WTC11 (cell line): ENCODE measurements at places on chromosomes 4 and X.

GRCh38 chr4:141705048-141705746 lies 68.8 kb downstream of the IL15 start:
- DNase-seq: no peak

GRCh38 chrX:119235872-119236622 lies at the start of gene PGRMC1:
Gene PGRMC1 (plus strand): TSS chrX:119236285. CDS start chrX:119236364, 79 bp downstream.
- peak; percentile 77 for DNase-seq

- no peak for DNase-seq
Measured at GRCh38 chr4:70958681-70959080, 34.8 kb upstream of the DCK start.

GRCh38 chr4:41784191-41784979 lies 35.9 kb upstream of the PHOX2B start:
- no peak for DNase-seq

- DNase-seq: no peak
Measured at GRCh38 chr4:39710098-39710896, 12.4 kb downstream of the UBE2K start.

GRCh38 chrX:69153060-69153730 lies 12.1 kb downstream of the PJA1 start:
- peak; percentile 74 for DNase-seq

DNA sequence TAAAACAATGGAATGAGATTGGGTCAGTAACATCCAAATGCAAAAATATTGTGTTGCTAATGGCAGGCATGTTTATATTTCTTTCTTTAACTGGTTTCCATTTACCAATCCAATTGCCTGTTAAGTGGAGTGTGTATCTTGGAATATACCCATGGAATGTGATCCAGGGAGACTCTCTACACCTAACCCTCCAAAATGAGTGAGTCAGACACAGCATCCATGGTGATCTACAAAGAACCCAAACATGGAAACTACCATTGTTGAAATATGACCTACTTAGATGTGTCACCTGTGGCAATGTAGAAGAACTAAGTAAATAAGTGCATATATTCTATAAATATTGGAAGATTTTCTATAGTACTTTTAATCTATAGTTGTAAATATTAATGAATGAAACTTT lies 110.3 kb downstream of the AREG start:
- no peak for DNase-seq

GRCh38 chrX:72057849-72058248 lies 73.9 kb downstream of the RTL5 start:
- no peak for DNase-seq

DNA sequence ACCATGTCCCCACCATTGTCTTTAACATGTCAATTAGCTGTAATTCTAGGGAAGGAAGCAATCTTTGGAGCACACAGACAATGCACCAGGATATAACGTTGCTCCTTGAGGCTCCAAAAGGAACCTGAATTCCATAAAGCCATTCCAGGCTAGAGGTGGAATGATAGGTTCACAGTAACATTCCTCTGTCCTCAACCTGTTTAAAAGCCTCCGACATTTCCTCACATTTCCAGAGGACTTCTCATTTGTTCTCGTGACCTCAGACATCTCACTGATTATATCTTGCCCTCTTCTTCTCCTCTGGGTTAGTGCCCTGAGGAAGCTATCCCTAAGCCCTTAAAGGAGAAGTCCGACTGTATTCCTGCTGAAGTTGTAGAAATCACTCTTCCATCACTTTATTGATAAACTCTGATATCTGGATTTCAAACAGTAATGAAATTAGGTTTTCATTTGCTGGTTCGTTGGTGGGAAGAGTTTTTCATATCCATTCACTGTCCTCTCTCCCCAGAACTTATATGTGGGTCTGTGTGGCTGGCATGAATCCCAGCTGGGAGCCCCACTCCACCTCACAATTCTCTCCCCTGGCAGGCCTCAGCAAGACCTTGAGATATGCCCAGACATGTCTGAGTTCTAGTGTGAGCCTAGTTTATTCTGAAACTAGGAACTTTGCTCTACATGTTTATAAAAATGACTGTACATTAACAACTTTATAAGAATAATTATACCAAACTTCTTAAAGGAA lies 44.2 kb upstream of the PRSS12 start:
- DNase-seq: no peak

DNA sequence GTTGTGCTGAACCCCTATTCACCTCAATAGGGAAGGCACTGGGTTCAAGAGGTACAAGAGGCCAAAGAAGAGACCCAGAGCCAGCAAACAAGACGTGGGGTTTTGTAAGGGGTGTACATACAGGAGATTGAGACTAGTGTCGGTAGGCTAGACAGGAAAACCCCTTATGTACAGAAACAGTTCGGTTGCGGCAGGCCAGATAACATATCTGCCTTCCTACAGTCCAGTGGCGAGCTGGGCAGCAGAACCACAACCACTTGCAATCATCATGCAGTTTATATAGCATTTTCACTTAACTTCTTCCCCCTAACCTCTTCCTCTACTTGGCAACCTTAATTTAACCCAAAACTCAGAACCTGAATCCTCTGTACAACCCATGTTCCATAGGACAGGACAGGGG lies 422.2 kb downstream of the PDHA2 start:
- DNase-seq: no peak

DNA sequence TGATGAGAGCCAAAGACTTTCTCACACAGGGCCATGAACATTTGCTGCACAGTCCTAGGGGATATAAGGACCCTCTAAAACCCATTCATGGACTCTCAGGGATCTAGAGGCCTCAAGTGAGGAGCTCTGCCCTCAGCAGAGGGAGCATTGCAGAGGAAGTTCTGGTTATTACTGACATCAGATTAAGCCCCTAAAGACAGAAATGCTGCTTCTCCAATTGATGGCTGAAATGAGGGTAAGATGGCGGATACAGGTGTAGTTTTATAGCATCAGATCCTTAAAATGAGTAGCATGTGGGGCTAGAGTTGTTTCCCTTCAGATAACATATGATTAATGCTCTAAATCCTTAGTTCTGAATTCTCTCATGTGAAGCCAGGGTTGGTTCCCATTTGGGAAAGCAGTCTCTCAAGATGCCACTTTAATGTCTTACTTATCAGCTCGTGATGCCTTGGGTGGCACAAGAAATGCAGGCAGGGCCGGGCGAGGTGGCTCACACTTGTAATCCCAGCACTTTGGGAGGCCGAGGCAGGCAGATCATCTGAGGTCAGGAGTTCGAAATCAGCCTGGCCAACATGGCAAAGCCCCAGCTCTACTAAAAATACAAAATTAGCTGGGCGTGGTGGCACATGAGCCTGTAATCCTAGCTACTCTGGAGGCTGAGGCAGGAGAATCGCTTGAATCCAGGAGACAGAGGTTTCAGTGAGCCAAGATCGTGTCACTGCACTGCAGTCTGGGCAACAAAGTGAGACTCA lies 7.9 kb downstream of the RHOH start:
- no peak for DNase-seq

DNA sequence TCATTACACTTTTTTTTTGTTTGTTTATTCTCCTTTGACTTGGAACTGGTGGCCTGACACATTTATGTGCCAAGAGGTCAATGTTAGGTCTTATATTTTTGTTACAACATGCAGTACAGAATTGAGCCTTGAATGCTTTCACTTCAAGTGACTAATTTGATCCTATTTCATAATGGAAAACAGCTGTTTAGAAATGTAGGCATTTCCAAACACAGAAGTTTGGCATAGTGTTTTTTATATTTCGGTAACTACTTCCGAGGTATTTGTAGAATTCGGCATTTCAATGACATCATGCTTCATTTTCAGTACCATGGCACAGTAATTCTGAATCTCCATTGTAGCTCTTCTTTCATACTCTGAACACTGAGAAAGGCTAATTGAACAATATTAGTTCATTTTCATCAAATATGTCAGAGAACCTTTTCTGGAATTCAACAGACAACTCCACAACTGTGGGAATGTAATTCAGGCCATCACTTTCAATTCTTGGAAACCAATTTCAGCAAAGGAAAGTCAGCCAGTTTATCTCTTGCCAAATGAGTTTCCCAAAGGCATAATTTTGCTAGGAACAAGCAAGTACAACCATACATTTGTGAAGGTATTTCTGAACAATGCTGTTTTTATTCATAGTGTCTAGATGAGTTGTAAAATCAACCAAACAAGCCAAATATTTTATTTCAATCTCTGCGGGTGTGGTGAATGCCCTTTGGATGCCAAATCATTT lies 11.4 kb downstream of the FAM120C start:
- DNase-seq: no peak

DNA sequence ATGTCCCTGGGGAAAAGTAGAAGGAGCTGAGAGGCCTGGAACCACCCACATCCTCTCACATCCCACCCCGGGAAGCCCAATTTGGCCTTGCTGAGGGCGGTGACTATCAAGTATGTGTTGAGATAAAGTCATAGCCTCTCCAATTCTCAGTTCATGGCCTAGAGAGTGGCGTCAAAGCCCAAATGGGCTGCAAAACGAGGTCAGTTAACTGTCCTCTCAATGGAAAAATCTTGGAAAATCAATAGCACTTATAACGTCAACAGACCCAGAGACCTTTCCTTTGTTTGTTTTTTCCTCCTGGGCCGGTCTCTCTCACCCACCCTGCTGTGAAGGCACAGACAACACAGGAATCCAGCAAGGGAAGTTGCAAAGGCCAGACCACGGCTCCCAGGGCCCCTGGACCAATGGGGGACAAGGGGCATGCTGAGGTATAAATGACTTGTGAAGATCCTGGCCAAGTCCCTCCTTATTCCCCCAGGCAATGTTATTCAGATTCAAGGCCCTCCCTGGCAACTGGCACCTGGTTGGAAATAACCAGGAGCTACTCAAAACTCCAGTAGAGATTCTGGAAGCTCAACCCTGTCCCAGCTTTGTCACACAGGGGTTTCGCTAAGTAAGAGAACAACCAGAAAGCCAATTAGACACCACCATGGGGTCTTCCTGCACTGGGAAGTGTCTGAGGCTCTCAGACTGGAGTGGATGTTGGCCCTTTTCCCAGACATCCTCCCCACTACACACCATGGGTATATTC lies 38.6 kb downstream of the TSC22D3 start:
- peak; percentile 32 for DNase-seq

DNA sequence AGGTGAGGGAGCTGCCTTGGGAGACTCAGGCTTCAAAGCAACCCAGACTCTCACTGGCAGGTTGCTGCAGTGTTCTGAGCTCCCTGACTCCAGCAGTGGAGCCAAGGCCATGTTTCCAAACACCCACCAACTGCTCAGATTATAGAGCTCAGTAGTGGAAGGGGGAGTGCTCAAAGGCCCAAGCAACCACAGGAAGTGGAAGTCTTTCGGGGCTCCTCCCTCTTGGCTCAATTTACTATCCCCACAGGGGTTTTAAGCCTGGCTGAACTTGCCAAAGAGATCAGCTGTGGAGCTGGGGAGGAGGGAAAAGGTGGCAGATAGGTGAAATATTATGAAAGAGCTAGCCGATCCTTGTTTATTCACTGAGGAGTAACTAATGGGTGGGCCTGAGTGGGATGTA lies 82.5 kb downstream of the HPRT1 start:
- no peak for DNase-seq

- no peak for DNase-seq
Measured at GRCh38 chr4:82614838-82615449, 53.2 kb upstream of the TMEM150C start.

DNA sequence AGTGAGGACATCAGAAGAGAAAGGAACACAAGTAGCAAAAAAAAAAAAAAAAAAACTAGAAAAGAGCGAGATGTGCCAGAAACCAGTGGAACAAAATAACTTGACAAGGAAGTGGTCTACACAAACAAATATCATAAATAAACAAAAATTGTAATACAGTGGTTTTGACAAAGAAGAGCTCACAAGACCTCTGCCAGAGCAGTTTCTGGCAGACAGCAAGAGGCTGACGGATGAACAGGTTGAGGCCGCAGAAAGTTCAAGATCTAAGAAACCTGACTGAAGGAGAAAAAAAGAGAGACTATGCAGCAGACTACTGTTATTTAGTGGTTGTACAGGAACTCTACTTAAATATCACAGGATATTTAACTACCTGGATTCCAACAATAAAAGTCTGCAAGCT lies 66.2 kb downstream of the MAB21L2 start:
- DNase-seq: no peak

GRCh38 chrX:18286322-18286831 lies 65.7 kb upstream of the BEND2 start:
- no peak for DNase-seq

DNA sequence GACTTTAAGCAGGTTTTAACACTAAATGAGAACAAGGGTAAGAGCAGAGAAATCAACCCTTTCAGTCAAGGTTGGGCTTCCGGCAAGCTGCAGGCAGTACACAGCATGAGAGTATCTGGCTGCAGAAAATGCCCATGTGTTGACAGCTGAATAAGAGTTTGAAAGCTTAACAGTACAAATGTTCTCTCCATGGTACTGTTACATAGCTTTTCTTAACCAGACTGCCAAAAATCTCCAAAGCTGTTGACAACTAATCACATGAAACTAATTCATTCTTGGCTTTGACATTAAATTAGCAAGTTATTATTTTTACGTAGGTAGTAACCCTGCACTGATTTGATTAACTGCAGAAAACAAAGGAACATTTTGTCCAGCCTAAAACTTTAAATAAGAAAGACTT lies 153.5 kb downstream of the SLC10A7 start:
- DNase-seq: no peak

GRCh38 chr4:113474017-113474416 lies 287.5 kb downstream of the CAMK2D start:
- no peak for DNase-seq

DNA sequence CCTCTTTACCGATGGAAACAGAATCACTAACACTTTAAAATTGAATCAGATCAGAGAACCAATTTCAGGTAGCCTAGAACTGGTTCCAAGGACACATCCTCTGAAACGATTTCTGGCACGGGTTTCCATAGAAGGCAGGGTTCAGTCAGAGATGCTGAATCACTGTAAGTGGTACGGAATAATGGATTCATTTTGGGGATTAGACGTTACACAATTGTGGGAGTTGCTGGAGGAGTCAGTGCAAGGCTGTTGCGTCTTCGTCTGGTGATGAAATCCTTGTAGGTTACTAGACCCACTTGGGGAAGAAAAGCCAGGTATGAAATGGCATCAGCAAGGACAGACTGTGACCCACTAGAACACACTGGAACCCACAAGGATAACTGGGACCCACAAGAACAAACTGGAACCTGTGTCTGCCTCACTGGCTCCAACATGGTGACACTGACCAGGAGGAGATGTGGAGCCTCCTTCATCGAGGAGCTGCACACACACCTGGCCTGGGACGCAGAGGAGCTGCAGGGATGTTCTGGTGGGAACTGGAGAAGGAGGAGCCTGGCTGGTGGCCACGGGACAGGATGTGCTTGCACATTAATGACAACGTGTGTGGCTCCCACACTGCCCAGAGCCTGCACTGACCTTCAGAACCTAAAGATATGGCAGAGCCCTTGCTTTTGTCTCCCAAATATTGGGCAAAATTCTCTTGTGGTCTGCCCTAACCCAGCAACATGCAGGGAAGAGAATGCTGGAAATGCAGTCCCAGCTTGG lies 105.1 kb downstream of the TRAPPC11 start:
- DNase-seq: no peak

GRCh38 chrX:111743316-111743715 lies 62.3 kb downstream of the ALG13 start:
- DNase-seq: no peak

GRCh38 chrX:100830547-100830946 lies 10.4 kb downstream of the CSTF2 start:
- no peak for DNase-seq

GRCh38 chrX:38923451-38923969 lies 122.3 kb downstream of the MID1IP1 start:
- no peak for DNase-seq
